Uterine smooth muscle cell (primary cell): ENCODE measurements at places on chromosomes 2 and 18. TPM values are rescaled to one million over a fixed set of nuclear protein-coding genes. Genes with fewer than 3 reads are reported as not detected.

FAM161A gene
- total RNA-seq, result 3.9 and 4.4 TPM in 2 replicates

CFC1 gene
- total RNA-seq, result not detected in 2 replicates

AQP12A gene
- not detected in 2 replicates for total RNA-seq

CTLA4 gene
- total RNA-seq, result not detected in 2 replicates

TUBA3E gene
- not detected in 2 replicates for total RNA-seq

COX5B gene
- total RNA-seq, result 191 and 262 TPM in 2 replicates

TRIP12 gene
- 262 and 314 TPM in 2 replicates for total RNA-seq

C2orf78 gene
- total RNA-seq, result not detected in 2 replicates

LOXL3 gene
- 12.1 and 28.0 TPM in 2 replicates for total RNA-seq

RND3 gene
- 1,131 and 2,039 TPM in 2 replicates for total RNA-seq

CDH7 gene
- not detected in 2 replicates for total RNA-seq

CYP26B1 gene
- total RNA-seq, result 0.33 and 0.37 TPM in 2 replicates

GMPPA gene
- total RNA-seq, result 67.4 and 70.6 TPM in 2 replicates

RAPGEF4 gene
- 0.44 and 1.00 TPM in 2 replicates for total RNA-seq

ZEB2 gene
- 44.4 and 49.6 TPM in 2 replicates for total RNA-seq
